ENCODE measurements at places on chromosomes 2 and 18.

DNA sequence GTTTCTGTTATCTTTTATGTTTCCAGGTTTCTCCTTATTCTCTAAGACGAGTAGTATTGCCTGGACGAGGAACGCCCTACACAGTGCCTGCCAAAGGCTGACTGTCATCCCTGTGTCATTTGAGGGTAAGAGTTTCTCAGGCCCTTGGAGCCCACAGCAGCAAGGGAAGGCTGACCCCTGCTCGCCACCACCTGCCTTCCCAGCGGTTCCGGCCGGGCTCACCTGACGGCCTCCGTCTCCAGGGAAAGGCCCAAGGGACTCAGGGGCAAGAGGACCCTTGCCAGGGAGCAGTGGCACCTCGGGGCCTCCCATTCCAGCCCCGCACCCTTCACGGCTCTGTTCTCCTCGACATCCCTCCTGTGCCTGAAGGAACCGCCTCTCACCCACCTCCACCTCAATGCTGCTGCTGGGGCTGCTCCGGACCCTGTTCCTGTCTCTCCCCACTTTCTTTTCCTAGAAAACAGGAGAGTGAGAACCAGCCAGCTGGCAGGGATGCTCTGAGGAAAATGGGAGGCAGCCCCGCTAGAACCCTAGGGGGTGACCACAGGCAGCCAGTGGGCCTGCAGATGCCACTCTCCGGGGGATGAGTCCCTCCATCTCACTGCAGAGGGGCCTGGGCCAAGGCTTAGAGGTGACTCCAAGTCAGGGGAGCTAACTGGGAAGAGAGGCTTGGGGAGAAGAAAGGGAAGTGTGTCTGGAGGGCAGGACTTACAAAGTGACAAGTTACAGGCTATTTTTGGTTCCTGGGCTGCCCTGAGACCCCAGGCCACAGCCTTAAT is 1.9 kb downstream of the LIMS2 start:
- no peak for DNase-seq

DNA sequence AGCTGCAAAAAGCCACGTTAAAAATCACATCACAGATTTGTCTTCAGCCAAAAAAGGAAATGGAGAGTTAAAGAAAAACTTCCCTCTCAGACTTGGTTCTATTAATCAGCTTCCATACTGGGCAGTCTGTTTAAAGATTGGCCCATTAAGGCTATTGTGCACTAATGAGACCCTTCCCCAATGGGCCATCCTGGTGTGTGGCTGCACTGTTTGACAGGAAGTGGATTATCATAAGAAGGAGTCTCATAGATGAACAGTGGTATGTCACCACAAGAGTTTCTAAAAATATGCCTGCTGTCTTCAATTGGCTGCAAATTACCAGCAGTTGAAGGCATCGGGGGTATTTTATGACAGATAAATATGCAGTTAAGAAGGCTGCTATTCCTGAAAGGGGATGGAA is 247.6 kb upstream of the THSD7B start:
- no peak for DNase-seq

GRCh38 chr2:219149667-219150066 is 10.9 kb downstream of the NHEJ1 start:
- no peak for DNase-seq

- DNase-seq: peak; percentile 43
These were observed 65.2 kb downstream of the CCDC195 start for GRCh38 chr2:224650815-224651439.

- DNase-seq: peak; percentile 40
These were observed 5.8 kb downstream of the FZD7 start for GRCh38 chr2:202039278-202040078.

- peak; percentile 59 for DNase-seq
These were observed 42.9 kb upstream of the MYO1B start for GRCh38 chr2:191202209-191202721.
